Dorsolateral prefrontal cortex (tissue), 122 donors: ENCODE measurements at places on chromosomes 11 and 22.

GRCh38 chr11:118633979-118634378 lies 26.6 kb downstream of the PHLDB1 start:
- no peak for DNase-seq

GRCh38 chr11:130160498-130161155 lies 1.0 kb downstream of the ST14 start:
- DNase-seq, result no peak

DNA sequence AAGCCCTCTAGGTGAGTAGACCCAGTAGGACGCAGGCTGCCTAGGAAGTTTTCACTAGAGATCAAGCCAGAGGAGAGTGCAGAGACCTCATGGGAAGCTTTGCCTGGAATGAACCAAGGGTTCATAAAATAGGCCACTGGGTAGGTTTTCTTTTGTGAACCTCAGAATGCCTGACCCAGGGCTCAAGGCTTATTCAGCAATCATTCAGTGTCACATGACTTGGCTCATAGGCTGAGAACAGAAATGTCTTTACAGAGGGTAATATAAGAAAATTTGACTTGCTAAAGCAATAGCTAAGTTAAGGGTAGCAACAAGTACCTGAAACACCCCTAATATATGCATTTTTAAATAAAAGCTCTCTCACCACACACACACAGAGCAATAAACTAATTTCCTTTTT lies 132.6 kb downstream of the RAB38 start:
- DNase-seq, result no peak

GRCh38 chr11:134355656-134356055 lies 23.9 kb downstream of the GLB1L2 start:
- DNase-seq, result no peak

DNA sequence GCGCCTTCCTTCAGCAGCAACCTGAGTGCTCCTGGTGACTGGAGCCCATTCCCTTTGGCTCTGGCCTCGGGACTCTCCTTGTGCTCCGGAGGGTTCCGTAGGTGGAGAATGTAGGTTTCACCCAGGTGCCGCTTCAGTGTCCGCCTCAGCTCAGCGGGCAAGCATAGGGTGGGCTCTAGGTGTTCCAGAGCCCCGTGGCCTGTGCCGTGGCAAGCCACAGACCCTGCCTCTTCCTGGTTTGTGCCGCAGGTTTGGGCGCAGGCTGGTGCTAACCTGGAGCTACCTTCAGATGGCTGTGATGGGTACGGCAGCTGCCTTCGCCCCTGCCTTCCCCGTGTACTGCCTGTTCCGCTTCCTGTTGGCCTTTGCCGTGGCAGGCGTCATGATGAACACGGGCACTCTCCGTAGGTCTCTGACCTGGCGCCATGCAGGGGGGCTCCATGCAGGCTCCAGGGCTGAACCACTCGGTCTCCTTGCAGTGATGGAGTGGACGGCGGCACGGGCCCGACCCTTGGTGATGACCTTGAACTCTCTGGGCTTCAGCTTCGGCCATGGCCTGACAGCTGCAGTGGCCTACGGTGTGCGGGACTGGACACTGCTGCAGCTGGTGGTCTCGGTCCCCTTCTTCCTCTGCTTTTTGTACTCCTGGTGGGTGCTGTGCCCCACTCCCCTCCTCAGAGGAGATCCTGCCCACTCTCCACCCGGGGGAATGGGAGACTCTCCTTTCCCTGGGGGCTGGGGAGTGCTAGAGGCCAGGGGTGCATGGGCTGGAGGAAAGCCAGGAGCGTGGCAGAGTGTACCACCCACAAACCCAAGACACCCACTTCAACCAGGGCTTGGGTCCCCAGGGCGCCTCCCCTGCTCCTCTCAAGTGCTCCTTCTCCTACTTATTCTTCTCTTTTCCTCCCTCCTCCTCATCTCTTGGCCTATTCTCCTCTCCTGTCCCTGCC lies 2.4 kb downstream of the SLC22A12 start:
- DNase-seq, result no peak

DNA sequence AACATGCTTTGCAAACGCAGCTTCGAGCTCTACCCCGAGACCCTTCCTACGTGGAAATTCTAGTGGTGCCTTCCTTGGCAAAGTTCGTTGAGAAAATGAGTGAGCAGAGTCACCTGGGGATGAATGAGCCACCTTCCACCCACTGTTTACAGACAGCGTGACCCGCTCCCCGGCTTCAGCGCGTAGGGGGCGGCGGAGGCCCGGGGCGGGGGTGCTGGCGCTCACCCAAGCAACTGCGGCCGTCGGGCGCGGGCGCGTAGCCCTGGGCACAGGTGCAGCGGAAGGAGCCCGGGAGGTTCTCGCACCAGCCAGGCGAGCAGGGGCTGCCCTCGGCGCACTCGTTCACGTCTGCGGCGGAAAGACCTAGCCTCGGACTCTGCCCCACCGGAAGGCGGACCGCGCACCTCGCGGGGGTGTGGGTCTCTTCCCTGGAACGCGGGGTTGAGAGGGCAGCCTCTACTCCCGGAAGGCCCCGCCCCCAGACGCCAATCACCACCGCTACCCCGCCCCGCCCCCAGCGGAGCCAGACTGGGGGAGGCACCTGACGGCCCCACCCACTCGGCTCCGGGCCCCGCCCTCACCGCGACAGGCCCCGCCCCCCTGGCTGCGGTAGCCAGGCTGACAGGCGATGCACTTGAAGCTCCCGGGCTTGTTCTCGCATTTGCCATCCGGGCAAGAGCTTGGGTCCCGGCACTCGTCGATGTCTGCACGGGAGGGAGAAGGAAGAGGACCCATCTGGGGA lies 11.8 kb downstream of the LTBP3 start:
- DNase-seq, result no peak

- no peak for DNase-seq
Measured at GRCh38 chr11:76759092-76759491, 24.1 kb upstream of the TSKU start.

- no peak for DNase-seq
Measured at GRCh38 chr11:12975195-12975594, 33.9 kb upstream of the RASSF10 start.

DNA sequence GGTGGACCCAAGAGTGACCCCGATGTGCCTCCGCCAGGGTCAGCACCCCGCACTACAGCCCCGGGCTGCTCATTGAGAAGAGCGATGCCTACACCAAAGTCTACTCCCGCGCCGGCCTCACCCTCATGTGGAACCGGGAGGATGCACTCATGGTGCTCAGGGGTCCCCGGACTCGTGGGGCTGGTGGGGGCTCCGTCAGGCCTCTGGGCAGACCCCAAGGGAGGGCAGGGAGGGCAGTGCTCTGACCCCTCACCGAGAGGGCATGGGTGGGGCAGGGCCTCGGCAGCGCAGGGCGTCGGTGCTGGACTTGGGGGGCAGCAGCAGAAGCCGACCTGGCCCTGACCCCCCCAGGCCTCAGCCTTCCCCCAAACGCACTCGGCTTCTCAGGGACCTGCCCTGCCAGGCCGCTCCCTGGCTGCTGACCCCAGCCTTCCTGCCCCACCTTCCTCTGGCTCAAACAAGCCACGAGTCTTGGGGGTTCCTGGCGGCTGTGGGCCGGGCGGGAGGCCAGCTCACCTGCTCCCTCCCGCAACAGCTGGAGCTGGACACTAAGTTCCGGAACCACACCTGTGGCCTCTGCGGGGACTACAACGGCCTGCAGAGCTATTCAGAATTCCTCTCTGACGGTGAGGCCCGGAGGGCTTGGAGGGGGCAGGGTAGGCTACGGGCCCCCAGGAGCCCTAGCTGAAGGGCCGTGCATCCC lies 2.9 kb downstream of the MUC2 start:
- peak; percentile 26 for DNase-seq

DNA sequence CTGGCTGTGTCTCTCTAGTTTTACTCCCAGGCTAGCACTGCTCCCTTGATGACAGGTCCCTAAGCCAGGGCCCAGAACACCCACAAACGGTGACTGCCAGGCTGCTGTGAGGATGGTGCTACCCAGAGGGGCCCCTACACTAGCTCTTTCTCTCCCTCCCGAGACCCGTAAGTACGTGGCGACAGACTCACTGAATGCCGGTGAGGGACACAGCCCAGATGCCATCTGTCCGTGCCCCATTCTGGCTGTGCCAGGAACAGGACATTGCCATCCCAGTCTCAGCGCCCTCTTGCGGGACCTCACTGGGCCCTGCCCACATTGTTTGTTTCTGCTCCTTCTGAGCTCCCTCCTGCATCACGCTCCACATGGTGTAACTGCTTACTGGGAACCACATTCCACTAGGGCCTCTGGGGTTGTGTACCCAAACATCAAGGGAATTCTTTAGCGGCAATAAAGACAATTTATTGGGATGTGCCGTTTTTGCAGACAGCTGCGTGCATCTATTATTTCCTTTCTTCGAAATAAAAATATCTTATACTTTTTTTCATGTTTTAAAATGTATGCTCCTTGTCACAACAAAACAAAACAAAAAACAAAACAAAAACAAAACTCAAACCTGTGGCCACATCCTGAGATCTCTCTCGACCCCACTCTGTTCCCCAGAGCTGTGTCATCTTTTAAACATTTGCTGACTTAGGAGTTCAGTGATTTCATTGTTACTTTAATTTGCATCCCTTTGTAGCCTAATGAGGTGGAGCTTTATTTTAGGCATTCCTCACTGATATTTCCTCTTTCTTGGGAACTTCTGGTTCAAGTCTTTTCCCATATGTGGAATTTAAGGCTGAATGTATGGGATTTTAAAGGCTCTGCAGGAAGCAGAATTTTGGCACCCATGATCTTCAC lies 4.4 kb upstream of the TPCN2 start:
- peak; percentile 92 for DNase-seq

DNA sequence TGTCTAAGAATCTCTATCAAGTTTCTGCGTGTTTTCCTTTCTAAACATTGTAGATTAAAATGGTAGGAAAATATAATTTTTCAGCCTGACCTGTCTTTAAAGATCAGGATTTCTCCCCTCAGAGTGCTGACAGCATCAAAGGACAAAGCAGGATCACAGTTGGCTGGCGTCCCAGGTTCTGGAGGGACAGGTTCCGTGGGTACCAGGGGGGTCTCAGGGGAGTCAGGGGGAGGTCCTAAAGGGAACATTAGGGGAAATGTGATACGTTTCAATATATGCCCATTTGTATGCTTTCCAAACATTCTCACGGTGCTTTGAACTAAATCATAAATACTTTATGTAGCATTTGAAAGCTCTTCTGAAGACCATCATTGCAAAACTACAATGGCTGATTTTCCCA lies 3.4 kb downstream of the MMP3 start:
- no peak for DNase-seq

GRCh38 chr11:2318707-2319106 lies 16.9 kb downstream of the TSPAN32 start:
- no peak for DNase-seq
